ENCODE measurements at places on chromosomes 5 and 9.

DNA sequence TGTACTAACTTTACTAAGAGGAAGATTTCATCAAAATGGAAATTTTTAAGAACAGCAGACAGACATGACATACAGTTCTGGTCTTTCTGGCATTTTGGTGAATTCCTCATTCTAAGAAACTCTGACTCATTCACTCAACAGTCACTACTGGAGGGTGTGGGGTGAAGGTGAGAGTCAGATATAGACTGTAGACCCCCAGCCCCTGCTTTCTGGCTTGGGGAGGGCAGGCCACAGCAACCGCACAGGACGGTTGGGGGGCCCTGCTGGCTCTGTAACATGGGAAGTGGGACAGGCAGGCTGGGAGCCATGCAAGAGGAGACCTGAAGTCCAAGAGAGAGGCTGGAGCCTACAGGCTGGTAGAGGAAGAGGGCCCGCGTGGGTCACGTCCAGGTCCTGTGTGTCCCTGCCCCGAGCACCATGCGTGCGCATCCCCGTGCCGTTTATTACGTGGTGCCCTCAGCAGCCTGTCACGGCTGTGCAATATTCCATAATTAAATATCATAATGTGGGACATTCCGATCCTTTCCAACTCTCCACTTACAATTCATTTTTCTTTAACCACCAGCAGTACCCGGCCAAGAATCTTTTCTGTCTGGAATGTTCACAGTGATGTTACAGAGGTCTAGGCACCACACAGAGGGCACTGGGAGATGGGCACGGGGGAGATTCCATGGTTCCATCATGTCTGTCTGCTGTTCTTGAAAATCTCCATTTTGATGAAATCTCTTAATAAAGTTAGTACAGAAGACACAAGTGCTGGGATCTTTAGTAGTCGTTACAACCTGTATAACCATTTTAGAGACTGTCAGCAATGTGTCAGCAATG lies 75.5 kb downstream of the SEMA4D start:
- DNase-seq: no peak

DNA sequence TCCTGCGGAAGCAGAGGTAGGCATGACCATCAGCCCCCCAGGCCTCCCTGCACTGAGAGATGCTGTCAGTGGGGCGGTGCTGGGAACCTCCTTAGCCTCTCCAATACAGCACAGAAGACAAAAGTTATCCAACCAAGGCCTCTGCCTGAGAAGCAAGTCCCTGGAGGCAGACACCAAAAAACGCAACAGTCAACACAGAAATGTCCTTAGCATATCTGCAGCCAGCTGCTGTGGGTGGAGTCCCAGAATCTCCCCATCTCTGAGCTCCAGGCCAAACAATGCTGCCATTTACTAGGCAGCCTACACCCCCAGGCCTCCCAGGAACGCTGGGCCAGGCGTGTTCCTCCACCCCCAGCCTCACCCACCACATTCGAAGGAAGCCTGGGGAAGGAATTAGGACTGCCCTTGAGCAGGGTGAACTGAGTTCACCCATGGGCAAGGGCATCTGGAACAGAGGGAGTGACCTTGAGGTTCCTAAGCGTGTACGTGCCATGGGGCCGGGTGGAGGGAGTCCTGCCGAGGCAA lies 43.7 kb downstream of the STK10 start:
- DNase-seq: no peak

GRCh38 chr9:87795178-87795577 lies 69.3 kb downstream of the CTSL start:
- no peak for DNase-seq

GRCh38 chr9:91296354-91296753 lies 65.4 kb downstream of the AUH start:
- no peak for DNase-seq

DNA sequence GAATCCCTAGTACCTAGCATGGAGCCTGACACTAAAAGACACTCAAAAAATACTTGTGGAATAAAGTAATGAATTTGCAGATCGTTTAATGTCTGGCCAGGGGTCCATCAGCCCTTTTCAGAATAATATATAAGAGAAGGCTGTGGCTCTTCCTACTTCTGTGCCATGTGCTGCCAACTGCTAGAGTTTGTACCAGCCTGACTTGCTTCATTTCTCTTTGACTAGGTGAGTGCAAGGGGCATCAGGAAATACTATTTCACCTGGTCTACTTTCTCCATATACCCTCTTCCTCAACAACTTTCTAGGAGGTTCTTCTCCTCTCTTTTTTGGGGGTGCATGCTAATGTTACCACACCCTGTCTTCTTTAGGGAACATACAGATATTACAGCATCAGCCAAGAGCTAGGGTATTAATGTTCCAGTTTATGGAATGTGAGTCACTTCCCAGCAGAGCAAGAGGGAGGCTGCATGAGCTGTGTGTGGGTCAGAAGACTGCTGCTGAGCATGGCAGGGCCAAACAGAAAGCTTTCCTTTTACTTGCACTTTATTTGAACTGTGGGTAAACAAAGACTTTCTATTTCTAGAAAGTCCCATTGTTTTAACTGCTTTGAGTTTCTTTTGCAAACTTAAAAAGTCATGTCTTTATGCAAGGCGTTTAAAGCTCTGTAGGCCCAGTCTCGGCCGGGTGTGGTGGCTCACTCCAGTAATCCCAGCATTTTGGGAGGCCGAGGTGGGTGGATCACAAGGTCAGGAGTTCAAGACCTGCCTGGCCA lies 158.9 kb downstream of the ADAMTSL1 start:
- DNase-seq: no peak

DNA sequence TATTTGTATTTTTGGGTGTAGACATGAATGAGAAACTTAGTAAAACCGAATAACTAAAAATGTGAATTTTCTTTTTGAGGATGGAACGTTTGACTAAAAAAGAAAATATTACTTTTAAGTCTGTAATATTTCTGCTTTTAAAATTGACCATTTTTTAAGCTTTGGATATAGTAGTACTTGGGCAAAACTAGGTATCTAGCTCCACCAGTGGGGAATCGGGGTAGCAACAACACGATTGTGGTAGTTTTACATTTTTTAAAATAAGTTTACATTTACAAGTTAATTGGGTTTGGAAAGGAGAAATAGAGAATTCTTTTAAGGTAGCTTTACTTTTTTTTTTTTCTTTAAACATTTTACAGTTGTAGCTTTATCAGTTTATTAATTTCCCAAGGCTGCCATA lies 154.4 kb downstream of the MAN2A1 start:
- DNase-seq: no peak

GRCh38 chr5:18687429-18687828 lies 1053.2 kb downstream of the TAF11L14 start:
- DNase-seq: no peak

DNA sequence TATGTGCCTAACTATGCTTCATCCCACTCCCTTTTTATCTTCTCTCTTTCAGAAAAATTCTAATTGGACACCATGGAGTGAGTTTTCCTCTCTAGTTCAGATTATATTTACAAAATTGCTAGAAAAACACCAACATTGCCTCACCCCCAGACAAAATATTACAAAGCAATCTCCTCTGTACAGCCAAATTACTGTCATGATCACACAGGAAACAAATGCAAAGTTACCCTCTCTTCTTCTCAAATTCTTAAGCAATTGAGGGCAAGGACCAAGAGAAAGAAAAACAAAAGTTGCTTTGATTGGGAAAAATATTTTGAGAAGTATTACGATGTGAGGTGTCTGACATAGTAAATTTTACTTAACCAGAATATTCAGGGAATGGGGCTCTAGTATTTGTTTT lies 30.8 kb upstream of the ABCA1 start:
- DNase-seq: no peak

GRCh38 chr5:110735556-110735955 lies 3.3 kb upstream of the SLC25A46 start:
- no peak for DNase-seq

GRCh38 chr5:31029925-31030324 lies 163.6 kb upstream of the CDH6 start:
- DNase-seq: no peak

DNA sequence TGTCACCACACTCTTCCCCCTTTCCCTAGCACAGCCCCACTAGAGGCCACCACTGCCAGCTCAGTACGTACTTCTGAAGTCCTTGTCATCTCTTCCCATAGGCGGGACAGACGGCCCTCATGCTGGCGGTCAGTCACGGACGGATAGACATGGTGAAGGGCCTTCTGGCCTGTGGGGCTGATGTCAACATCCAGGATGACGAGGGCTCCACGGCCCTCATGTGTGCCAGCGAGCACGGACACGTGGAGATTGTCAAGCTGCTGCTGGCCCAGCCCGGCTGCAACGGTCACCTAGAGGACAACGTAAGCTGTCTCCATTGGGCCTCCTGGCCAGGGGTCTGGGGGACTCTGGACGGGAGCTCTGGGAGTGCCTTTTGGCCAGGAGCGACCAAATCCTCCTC lies 99.4 kb upstream of the DMRT1 start:
- DNase-seq: no peak

GRCh38 chr5:133390416-133391353 lies 221.7 kb downstream of the FSTL4 start:
- no peak for DNase-seq

DNA sequence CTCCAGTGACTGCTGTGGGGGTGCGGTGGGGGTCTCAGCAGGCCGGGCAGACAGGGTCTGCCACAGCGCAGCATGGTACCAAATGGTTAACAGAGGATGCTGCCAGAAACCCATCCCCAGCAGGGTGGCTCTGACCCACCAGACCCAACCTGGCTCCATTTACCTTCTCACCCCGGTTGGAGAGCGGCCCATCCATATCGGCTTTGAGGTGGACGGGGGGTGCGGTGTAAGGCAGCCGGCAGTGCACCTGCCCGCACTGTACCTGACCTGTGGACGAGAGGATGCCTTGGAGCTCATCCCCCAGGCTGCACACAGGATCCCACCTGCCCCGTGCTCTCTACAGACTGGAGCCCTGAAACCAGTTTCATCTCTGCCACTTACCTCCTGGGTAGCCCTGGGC lies 19.3 kb downstream of the LHX6 start:
- DNase-seq: no peak

GRCh38 chr5:7941692-7942091 lies 72.7 kb downstream of the MTRR start:
- DNase-seq: no peak

GRCh38 chr5:11128021-11128420 lies 367.0 kb upstream of the DAP start:
- DNase-seq: peak; percentile 70

- no peak for DNase-seq
Measured at GRCh38 chr9:76162751-76163500, 231.3 kb downstream of the RFK start.

DNA sequence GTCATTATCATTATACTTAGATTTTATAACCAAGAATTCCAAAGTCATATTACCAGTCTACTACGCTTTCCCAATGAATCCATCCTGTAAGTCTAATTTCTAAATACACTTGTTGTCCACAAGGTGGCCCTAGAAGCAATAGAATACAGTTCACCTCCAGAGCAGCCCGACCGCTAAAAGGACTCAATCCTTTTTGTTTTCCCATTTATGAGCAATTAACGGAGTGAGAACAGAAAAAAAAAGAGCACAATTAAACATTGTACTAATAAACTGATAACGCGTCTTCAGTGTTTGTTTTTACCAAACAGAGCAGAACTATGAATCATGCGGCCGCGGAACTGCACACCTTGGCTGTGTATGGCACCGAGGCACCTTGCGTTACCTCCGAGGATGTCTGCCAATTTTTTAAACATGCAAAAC lies 160.7 kb upstream of the DAPK1 start:
- DNase-seq: peak; percentile 78

DNA sequence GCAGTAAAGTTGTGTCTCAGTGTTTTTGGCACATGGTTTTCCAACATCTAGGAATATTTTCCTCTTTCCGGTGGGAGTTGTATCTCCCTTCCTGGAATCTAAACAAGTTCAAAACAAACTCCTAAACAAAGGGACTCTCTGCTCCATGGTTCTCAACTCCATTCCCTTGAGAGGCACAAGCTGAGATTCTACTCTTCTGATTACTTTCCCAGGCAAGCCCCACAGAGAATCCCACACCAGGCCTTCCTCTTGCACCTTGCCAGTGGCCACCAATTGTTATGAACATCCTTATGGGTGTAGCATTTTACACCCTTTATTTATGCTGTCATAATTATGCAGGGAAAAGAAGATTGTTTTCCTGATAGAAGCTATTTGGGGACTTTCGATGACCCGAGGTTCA lies 25.8 kb upstream of the SH3TC2 start:
- no peak for DNase-seq

DNA sequence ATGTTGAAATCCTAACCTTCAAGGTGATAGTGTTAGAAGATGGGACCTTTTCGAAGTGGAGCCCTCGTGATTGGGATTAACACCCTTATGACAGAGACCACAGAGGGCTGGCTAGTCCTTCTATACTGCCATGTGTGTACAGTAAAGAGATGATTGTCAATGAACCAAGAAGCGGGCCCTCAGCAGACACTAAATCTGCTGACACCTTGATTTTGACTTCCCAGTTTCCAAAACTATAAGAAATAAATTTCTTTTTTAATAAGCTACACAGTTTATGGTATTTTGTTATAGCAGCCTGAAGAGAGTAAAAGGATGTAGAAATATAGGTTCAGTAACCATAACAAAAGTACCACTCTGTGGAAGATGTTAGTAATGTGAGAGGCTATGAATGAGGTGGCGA lies 419.0 kb upstream of the NUDT12 start:
- no peak for DNase-seq

DNA sequence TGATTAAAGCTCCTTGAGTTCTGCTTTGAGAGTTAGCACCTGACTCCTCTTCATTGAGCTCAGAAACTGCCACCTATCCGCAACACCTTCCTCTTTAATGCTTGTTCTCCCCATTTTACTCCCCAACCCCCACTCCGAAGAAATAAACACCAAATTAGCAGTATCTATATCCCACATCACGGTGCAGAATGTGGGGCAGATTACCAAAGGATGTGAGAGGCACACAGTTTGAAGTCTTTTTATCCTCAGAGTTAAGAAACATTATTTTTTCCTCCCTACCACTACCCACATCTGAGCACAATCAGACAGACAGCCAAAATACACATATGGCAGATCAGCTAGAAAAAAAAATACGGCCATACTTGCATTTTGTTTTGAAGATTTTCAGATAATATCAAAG lies 26.1 kb upstream of the IL7R start:
- no peak for DNase-seq

DNA sequence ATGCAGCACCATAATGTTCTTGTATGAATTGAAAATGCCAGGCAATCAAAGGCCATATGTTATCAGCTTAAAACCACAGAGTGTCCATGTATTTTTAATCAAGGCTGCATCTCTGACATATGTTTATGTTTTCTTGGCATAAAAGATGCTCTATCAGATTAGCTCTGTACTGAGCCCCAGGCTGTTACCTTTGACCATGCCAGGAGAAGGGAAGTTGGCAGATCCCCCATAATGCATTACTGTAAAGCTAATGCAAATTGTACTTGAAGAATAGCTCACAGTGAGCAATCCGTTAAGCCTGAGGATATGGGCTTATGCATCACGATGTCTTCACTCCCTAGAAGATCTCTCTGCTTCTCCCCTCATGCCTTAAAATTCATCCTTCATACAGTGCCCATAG lies 414.4 kb downstream of the BRINP1 start:
- peak; percentile 29 for DNase-seq

- DNase-seq: peak; percentile 34
Measured at GRCh38 chr5:88405783-88406182, 137.1 kb upstream of the TMEM161B start.

GRCh38 chr5:10233505-10233904 lies 16.2 kb downstream of the ATPSCKMT start:
- peak; percentile 9 for DNase-seq

All from G401 (cell line).